ENCODE measurements at places on chromosomes 3 and 15. TPM values are rescaled to one million over a fixed set of nuclear protein-coding genes. Genes with fewer than 3 reads are reported as not detected.
A peak's percentile ranks its signal among the peaks of the same experiment; 100 is the strongest.

GRCh38 chr3:113166719-113167492 lies 44.5 kb upstream of the BOC start:
- DNase-seq: peak; percentile 81

- DNase-seq: no peak
Measured at GRCh38 chr15:37877851-37878741, 56.3 kb upstream of the TMCO5A start.

DNA sequence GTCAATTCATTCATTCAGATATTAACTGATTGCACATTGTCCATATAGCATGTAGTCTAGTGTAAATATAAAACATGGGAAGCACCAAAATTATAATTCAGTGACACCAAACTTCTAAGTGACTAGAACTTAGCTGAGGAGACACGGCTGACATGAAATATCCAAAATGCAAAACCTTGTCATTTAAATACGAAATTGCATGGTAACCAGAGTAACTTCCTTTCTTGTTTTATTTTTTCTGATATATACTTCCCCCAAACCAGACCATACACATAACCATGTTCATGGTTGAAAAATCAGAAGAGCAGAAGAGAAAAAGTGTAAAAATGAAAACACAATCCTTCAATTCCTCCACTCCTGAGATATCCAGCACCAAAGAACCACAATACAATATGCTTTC lies 38.0 kb downstream of the CBLB start:
- DNase-seq: no peak

GRCh38 chr3:150975086-150975991 lies 2.8 kb upstream of the CLRN1 start:
- no peak for DNase-seq

DNA sequence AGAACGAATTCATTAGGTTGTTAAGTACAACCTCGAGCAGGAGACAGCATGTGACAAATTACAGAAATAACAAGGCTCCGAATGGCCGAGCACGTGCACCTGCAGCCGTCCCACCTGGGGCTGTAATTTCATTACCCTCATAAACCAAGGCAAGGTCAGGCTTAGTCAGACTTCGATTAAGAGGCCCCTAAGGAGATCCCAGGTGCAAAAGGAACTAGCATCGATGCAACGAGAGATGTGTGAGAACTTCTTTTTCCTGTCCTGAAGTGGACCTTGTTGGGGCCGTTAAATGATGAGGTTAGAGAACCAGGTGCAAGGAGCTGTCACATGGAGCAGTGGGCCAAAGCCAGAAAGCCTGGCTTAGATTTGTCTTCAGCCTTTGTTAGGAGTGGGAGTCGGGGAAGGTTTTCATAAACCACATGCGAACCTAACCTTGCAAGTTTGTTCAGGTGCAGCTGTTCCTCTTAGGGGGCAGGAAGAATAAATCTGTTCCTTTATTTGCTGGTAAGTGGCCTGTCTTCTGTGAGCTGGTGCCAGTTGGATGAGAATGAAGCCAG lies 559.9 kb upstream of the MCTP2 start:
- DNase-seq: no peak

GRCh38 chr3:39088889-39089288 lies 18.5 kb downstream of the GORASP1 start:
- no peak for DNase-seq

The GHSR gene
- not detected for polyA plus RNA-seq

The CXCR6 gene
- polyA plus RNA-seq: 0.23 TPM

The LMAN1L gene
- polyA plus RNA-seq: not detected

The CHMP2B gene
- polyA plus RNA-seq: 54.3 TPM

Data from renal cortex interstitium (tissue), 15 donors.